Activated CD4-positive, alpha-beta T cell treated with anti-CD3 and anti-CD28 coated beads for 4 hours (primary cell): ENCODE measurements at places on chromosomes 3 and 15.
A peak's percentile ranks its signal among the peaks of the same experiment; 100 is the strongest.

GRCh38 chr15:69861331-69862171 is 236.2 kb downstream of the TLE3 start:
- DNase-seq: no peak

- no peak for DNase-seq
Measured at GRCh38 chr3:132311841-132312240, 5.4 kb upstream of the ACP3 start.

DNA sequence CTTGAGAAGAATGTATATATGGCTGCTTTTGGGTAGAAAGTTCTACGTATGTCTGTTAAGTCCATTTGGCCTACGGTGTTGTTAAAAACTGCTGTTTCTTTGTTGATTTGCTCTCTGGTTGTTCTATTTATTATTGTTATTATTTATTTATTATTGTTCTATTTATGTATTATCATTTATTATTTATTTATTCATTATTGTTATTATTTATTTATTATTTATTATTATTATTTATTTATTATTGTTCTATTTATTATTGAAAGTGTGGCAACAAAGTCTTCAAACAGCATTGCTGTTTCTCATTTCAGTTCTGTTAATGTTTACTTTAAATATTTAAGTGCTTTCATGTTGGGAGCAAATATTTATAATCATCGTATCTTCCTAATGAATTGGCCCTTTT is 66.7 kb downstream of the SI start:
- no peak for DNase-seq

DNA sequence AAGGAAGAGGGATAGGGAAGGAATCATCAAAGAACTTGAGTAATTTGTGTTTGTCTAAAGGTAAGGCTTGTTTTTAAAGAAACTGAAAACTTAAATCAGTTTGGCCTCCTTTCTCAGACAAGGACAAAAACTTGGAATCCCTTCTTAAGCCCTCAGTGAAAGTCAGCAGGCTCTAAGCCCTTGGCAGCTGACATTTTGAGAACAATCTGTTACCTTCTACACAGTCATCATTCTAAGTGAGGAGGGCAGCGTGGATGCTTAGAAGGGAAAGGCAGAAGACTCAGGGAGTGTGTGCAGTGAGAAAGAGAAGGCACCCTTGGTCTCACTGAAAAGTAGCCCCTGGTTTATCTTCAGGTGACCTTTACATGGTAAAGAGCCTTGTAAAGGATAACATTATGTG is 10.8 kb downstream of the HSPBAP1 start:
- no peak for DNase-seq

- peak; percentile 94 for DNase-seq
Measured at GRCh38 chr3:14431917-14432834, 29.8 kb downstream of the SLC6A6 start.

DNA sequence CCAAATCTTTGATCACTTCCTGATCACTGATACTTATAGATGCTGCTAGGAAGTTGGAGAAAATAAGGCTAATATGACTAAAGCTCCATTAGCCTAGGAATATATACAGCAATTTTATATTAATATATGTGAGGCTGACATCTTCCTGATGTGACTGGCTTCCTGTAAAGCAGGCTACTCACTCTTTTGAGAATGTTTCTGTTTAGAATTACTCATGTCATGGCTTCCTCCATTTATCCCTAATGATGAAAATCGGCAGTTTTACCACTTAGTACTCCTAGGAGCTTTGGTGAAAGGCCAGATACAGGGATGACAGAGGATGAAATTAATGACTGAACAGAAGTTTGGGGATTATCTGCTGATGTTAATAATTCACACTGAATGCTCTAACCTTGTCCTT is 3.9 kb upstream of the MAP1A start:
- DNase-seq: no peak

- no peak for DNase-seq
Measured at GRCh38 chr3:33901862-33902563, 103.6 kb downstream of the PDCD6IP start.

- DNase-seq: no peak
Measured at GRCh38 chr3:53073553-53074365, 27.9 kb upstream of the SFMBT1 start.

GRCh38 chr15:77541421-77542181 is 91.1 kb downstream of the LINGO1 start:
- DNase-seq: no peak
